ENCODE measurements at places on chromosomes 3 and 15.

GRCh38 chr15:68029959-68030358, 24.2 kb upstream of the PIAS1 start:
- no peak for DNase-seq

GRCh38 chr3:48521635-48522034, 17.7 kb upstream of the SHISA5 start:
- no peak for DNase-seq

GRCh38 chr3:170740285-170740684, 129.7 kb downstream of the RPL22L1 start:
- DNase-seq = no peak

DNA sequence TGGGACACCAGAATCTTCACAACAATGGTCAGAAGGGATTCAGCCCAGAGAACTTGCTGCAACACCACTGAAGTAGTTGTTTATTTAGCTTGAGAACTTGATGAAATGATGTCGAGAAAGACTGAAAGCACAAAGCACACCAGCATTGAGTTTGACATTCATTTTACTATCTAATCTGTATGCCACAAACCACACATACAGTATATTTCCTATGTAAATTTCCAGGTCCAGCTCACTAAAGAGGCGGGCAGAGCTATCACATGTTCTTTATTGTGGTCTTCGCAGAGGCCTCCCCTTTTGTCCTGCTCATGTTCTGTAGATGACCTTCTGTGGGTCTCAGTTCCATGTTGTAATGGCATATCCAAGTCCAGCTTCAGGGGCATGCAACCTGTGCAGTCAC, 10.4 kb upstream of the FMN1 start:
- no peak for DNase-seq

DNA sequence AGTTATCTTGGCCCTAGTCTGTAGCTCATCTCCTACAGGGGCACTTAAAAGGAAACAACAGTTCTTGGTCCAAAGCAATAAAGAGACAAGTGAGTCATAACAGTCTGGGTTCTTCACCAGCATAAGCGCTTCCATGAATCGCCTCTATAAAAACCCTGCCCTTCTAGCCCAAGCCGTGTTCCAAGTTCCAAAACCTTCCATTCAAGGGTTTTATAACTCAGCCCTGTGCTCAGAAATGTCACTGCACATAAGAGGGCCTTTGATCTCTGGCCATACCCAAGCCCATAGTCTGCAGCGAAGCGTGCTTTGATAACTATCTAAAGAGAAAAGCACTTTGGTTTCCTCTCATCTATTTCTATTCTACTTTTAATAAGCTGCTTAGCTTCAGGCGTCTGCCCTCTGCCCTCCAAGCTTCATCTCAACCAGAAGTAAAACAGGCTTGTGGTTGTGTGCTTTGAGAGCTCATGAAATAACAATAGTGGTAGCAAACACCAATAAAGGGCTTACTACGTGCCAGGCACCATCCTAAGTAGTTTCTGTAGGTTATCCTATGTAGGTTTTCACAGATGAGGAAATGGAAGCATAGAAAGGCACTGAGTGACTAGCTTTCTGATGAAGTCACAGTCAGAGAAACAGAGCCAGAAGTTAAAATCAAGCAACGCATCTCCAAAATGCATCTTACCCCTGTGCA, 64.0 kb upstream of the AKAP13 start:
- no peak for DNase-seq

Data from vagina (tissue), 2 donors.